ENCODE measurements at places on chromosomes 6 and 20.

- DNase-seq, result no peak
Measured at GRCh38 chr6:27668442-27669294, 195.8 kb upstream of the ZNF184 start.

GRCh38 chr6:150639823-150640331 lies 40.2 kb downstream of the PLEKHG1 start:
- DNase-seq, result no peak

DNA sequence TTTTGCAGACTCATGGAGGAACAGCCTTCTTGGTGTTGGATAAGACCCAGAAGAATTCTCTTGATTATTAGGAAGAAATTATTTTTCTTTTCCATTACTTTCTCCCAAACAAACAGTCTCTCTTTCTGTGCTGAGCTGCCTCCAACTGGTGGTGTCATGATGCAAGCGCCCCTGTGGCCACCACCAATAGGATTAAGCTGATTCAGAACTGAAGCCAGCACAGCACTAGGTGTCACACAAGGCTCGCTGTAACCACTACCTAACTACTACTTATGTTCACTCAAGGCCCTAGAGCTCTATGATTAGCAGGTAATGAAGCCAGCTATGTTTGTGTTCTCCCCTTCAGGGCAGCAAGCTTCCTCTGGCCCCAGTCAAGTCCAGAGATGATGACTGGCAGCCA lies 123.4 kb downstream of the HTR1B start:
- no peak for DNase-seq

DNA sequence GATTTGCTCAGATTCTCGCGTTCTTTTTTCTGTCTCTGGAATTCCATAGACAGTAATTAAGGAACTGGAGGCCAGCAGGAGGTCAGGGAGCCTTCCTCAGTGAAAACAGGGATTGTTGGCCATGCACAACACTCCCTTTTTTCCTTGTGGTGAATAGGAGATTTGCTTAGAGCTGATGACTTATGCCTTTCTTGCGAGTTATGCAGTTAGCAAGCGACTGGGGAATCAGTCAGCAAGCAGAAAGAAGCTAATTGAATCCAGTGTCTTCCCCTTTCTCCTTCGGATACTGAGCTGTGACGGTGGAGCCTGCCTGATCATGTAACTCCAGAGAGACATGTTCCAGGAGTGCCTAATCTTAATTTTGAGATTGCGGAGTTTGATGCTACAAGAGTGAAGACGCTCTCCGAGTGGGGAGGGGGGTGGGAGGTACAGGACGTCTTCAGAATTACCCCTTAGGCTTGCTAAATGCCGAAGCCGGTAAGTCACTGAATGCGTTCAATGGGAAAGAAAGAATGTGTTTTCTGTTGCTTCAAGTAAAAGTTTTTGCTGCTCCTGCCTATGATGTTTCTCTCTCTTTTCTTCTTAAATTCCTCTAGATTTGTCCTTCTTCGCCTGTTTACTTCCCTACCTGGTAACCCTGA lies 165.9 kb downstream of the SASH1 start:
- no peak for DNase-seq

DNA sequence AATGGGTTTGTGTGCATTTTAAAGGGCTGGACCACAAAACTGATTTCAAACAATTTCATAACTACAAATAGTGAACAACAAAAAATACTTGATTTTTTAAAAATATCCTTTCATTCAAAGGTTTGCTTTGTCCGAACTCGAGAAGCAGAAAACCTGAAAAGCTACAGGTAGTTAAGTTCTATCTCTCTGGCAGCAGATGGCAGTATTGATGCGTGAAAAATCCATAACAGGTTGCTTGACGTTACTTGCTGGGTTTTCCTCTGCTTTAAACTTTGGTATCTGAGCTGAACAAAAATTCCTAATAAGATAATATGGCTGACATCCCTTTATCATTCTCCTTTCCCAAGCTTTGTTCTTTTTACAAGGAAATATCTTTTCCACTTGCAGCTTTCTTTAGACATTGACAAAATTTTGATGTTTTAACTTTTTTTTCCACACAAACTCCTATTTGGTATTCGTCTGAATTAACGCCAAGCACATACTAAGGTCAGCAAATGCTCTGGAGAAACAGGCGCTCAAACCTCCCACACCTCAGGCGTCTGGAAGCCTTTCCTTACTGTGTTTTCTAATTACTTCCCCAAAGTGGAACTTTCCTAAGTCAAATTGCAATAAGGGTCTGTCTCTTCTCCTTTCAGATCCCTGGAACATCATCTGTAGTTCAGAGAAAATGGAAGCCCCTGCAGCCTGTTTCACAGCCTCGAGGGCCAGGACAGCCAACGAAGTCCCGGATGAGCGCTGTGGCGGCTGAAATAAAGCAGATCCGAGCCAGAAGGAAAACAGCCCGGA lies 50.3 kb upstream of the GFRAL start:
- DNase-seq, result no peak

GRCh38 chr20:62428002-62428372 lies 648 bp upstream of the RBBP8NL start:
- no peak for DNase-seq

GRCh38 chr6:155695495-155695894 lies 239.9 kb upstream of the NOX3 start:
- DNase-seq, result no peak

- no peak for DNase-seq
Measured at GRCh38 chr6:48928937-48929336, 534.1 kb downstream of the MMUT start.

Data from central memory CD4-positive, alpha-beta T cell (primary cell).